T-helper 2 cell treated with Interferon-gamma antibody and Interleukin-4, amounts not matched to agents 5 μg/mL and 100 μg/mL, for 36 hours (primary cell): ENCODE measurements at places on chromosomes 5 and 9.

- DNase-seq = no peak
These were observed 42.9 kb downstream of the FEM1C start for GRCh38 chr5:115501464-115502210.

DNA sequence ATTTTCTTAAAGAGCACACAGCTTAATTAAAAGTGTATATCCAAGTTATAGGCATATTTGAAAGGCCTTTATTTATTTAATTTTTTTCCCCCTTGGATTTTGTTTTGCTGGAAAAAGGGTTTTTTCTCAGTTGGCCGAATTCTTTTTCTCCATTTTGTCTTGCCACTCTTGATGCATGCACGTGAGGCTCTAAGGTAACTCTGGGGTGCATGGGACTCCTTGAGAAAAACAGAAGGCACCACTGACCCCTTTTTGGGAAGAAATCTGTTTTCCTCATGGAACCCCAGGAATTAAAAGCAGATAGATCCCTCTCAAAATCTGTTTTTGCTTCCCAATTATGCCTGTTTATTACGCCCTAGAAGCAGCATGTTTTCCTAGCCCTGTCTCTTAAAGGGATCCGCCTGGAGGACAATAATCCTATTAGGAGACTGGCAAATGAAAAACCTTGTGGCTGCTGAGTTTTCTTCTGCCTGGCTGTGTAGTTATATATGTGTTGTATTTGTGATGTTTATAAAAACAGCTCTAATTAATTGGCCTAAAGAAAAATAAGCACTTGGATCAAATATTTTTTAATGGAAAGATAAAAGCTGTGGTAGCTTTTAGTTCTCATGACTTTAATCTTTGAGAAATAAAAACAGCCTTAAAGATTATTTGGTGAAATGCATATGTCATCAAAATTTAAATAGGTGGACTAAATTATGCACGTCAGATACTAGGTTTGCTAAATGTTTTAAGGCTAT lies 435.1 kb upstream of the CDH9 start:
- DNase-seq = no peak

DNA sequence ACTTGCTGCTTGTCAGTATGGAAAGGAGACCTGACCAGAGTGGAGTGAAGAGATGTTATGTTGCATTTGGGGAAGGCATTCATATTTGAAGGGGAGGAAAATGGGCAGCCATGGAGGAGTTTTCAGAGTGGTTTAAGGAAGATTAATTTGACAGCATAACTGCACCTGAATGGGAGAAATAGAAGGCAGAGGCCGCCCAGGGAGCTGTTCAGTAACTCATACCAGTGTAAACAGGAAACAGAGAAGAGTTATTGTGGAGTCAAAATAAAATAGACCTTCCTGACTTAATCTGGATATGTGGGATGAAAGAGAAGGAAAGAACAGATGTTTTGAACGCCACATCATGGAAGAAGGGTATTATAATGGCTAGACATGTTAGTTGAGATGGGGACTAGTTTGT lies 13.4 kb downstream of the SLC44A1 start:
- DNase-seq = no peak

DNA sequence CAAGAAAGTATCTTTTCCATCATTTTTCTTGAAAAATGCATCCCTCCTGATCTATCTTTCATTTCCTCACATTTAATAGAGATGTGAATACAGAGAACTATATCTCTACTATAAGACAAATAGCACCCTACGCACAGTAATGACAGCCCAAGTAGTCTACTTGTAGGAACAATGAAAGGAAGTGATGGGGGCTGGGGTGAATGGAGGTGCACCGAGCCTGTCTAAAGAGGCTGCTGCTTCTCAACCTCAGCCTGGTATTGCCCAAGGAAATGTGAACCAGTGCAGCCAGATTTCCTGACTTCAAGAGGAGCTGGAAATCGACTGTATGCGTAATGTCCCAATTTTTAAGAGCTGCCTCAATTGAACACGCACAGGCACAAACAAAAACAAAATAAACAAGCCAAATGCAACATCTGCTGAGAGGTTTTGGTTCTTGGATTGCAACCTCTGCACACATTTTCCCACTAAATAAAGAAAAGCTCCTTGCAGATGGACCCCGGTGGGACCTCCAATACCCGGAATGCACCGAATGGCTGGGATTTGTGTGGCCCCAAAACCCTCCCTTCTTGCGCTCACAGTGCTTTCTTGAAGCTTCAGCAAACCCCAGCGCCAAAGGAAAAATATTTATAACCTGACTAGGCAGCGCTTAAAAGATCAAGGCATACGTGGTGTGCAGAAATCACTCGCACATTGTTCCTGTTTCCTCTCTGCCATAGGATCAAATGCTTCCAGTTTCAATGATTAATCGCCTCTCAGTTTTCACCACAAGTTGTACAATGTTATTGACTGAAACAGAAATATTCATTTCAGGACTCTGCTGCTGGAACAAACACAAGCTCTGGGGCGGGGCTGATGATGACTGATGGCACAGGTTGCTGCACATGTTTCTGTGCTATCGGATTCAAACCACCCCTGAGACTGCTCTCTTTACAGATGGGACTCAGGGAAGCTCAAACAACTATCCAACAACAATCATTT lies 68.3 kb downstream of the KCNIP1 start:
- peak; percentile 74 for DNase-seq

- DNase-seq = no peak
These were observed 10.4 kb upstream of the ALDH1B1 start for GRCh38 chr9:38382141-38382540.

DNA sequence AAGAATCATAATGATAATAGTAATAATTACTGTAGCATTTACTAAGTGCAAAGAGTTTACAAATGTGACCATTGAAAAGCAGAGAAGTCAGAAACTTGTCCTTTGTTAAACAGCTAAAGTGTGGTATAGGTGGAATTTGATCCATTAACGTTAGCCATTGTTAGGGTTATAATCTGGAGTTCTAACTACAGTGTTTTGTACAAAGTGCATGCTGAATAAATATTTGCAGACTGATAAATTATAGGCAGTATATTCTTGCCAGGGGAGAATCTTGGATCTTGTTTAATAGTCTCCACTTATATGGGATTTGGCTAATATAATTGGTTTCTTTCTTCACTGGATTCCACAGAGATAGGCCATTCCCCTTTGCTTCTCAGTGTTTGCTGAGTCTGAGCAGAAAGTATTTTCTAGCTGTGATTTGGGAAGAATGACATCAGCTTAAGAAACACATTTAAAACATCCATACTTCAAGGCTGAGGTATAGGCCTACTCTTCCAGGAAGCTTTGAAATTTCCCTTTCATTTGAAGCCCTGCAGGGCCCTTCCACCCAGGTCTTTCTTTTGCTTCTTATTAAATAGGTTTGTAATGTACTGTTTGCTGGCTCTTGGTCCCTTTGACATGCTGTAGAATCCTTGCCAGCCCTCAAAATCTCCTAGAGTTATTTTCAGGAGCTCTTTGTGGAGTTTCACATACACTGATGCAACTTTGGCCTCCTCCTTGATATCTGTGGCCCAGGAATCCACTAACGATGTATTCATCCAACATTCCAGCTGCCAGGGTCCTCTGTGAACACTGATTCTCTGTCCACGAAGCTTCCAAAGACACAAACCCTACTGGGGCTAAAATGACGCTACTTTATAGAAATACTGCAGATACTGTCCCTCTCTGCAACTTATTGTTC lies 51.4 kb downstream of the ATP10B start:
- no peak for DNase-seq

- no peak for DNase-seq
These were observed 271.0 kb downstream of the TMEM161B start for GRCh38 chr5:87997662-87998061.

- DNase-seq = no peak
These were observed 894 bp downstream of the LRRTM2 start for GRCh38 chr5:138874241-138874640.

DNA sequence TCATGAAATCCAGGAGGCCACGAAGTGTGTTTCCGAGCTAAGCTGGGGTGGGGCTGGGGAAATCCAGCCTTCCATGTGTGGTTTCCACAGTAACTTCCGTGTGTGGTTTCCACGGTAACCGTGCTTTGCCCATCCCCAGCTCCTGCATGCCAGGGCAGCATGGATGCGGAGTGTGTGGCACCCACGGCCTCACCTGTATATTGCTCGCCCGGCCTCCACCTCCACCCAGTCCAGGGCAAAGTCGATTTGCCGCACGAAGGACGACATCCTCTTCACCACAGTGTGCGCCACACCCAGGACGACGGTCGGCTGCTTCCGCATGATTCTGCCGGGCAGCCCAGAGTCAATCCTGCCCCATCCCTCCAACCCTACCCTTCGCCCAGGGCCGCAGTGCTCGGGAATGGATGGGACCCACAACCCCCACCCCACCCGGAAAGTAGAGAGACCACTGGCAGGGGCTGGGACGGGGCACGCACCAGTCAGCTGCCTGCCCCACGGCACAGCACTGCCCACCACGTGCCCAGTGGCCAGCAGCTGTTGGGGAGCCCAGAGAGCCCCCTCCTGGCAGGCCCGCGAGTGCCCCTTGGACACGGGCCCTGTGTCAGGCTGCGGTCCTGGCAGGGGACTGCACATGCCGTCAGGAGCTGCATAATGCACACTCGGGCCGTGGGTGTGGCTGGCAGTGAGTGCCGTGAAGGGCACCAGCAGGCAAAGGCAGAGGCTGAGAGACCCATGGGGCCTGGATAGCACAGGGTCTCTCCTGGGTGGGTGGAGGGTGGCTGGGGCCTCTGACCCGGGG lies 39.0 kb upstream of the NSMF start:
- DNase-seq = no peak

- no peak for DNase-seq
These were observed 99.1 kb downstream of the ENC1 start for GRCh38 chr5:74541381-74541781.

DNA sequence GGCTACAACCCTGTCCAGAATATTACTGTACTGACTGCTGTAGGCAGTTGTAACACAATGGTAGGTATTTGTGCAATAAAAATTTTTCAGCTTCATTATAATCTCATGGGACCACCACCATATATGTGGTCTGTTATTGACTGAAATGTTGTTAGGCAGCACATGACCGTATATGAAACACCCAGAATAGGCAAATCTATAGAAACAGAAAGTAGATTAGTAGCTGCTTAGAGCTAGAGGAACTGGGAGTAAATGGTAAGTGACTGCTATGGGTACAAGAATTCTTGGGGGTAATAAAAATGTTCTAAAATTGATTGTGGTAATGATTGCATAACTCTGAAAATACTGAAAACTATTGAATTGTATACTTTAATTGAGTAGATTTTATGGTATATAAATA lies 185.7 kb downstream of the ESM1 start:
- DNase-seq = no peak

DNA sequence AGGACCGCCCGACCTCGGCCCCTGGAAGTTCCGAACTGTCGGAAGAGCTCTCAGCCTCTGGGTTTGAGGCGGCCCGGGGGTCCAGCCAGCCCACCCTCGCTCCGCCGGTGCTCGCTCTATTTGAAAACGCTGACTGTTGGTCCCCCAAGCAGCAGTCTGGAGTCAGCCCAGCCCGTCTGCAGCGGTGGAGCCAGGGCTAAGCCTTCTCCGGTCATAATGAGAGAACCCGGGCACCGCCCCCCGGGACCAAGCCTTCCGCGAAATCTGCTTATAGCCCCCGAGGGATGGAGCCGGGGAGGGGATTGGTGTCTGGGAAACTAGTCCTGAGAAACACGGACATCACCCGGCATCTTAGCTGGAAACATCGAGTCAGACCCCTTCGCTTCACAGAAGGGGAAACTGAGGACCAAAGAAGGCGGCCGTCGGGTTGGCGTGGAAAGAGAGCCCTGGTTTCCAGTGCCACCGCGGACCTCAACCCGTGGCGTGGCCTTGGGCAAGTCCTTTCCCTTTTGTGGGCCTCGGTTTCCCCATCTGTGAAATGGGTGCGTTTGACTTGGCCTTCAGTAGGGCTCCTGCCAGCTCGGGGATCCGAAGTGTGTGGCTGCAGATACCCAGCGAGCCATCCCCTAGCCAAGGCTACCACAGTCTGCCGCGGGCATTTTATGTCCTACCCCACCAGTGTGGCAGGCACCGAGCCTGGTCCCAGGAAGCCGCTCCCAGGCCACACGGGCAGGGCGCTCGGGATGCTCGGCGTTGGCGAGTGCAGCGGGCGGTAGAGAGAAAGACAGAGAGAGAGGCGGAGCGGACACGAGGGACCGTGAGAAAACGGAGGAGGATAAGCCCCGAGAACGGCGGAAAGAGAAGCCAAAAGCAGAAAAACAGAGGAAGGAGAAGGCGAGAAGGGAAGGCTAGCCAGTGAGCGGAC lies 857 bp downstream of the ADAM19 start:
- DNase-seq = peak; percentile 35

GRCh38 chr9:17906176-17906840 lies 327.4 kb downstream of the SH3GL2 start:
- DNase-seq = no peak

- DNase-seq = no peak
These were observed 3.4 kb upstream of the PDGFRB start for GRCh38 chr5:150159031-150159430.

DNA sequence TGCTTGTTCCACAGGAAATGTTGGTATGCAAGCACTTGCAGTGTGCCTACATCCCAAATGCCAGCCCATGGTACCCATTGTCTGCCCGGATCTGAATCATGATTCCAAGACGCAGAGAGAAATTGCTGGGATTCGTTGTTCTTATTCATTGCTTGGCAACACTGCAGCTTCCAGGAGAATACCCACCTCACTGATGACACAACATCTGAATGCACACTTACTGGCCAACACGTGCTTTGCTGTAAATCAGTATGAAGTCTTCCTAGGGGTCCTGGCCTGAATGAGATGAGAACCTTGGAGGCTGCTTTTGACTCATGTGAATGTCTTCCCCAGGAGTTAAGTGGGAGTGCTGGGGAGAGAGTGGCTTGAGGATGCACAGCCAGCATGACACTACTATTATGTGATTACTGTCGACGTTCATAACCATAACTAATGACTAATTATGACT lies 11.6 kb downstream of the SRD5A1 start:
- no peak for DNase-seq

GRCh38 chr9:87889882-87890252 lies 7.2 kb downstream of the SPATA31E1 start:
- no peak for DNase-seq

GRCh38 chr5:163838738-163839137 lies 333.3 kb downstream of the MAT2B start:
- DNase-seq = no peak

- DNase-seq = no peak
These were observed 2.0 kb downstream of the CTNNA1 start for GRCh38 chr5:138755084-138755748.

- no peak for DNase-seq
These were observed 54.5 kb downstream of the AK8 start for GRCh38 chr9:132823370-132824145.

- DNase-seq = no peak
These were observed 12.3 kb downstream of the ZSWIM6 start for GRCh38 chr5:61344187-61344944.

GRCh38 chr5:97918620-97919019 lies 735.6 kb upstream of the RIOK2 start:
- DNase-seq = no peak

DNA sequence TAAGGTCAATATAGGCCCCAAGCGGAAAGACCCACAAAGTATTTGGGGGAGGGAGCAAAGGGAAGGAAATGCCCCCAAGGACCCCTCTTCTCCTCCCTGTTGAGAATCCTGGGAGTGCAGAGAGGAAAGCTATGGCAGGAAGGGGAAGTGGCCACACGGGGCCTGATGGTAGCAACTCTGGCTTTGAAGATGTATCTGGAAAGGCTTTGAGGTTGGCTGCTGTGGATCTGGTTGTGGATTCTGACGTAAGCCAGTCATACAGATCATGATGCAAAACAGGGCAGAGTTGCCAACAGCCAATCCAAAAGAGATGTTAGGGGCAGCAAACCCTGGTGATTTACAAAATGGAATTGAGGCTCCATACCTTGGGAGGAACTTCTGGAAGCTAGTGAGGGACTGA lies 108.8 kb downstream of the PRKACG start:
- DNase-seq = no peak

GRCh38 chr5:672329-673160 lies 20.6 kb downstream of the TPPP start:
- DNase-seq = peak; percentile 25
